ENCODE measurements at places on chromosomes 5 and 9.

GRCh38 chr9:78609450-78609849, 312.5 kb downstream of the PSAT1 start:
- DNase-seq = no peak

GRCh38 chr5:98963019-98963418, 34.2 kb upstream of the CHD1 start:
- DNase-seq = no peak

- DNase-seq = no peak
These were observed 34.1 kb upstream of the PCA3 start for GRCh38 chr9:76729980-76730737.

GRCh38 chr9:131574730-131575640, 29.7 kb downstream of the PRRT1B start:
- DNase-seq = no peak

DNA sequence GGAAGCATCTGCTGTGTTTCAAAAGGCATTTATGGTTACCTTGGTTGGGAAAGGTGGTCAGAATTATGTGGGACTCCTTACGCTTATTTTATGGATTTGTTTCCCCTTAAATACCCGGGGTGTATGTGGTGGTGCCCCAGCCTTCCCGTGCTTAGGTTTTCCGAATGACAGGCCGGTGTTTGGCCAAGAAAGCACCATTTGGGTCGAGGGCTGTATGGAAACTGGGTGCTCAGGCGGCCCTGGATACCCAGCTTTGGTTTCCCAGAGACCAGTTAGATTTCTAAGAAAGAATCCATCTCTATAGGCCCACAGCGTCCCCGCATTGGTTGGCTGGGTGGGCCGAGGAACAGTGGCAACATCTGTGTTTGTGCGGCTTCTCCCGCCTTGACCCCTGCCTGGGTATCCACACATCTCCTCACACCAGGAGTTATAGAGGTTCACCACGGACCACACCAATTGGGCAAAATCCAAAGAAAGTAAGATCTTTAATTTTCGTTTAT, 868 bp downstream of the ARHGEF28 start:
- DNase-seq = no peak

DNA sequence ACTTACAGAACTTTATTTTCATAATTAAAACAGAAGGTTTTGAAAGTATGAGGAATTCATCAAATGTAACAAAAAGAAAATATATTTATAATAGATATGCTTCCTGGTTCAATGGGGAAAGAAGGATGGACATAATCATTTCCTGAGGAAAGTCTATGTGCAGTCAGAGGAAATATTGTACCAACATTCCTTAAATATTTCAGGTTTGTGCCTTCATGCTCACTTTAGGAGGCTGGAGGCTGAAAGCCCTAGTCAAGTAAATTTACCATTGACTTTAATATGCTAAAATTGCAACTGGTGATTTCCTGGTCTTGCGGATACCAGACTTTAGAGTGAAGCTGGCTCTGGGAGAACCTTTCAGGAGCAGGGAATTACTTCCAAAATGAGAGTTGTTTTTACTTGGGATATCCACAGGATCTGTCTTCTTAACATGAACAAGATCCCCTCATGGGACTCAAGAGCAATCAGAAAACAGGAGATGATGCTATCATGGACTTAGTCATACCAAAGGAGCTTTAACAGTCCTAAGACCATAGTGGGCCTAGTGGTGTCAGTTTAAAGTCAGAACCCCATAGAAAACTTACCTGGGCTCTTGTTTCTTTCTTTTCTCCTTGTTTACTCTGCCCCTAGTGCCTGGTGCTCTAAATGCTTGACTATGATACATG, 762.8 kb upstream of the GRAMD2B start:
- no peak for DNase-seq

All from stimulated activated CD4-positive, alpha-beta T cell treated with anti-CD3 and anti-CD28 coated beads, Interleukin-1b, Interleukin-23, amount 100 ng/mL, for 1 hour (primary cell).